ENCODE measurements at places on chromosomes 16 and 17.

DNA sequence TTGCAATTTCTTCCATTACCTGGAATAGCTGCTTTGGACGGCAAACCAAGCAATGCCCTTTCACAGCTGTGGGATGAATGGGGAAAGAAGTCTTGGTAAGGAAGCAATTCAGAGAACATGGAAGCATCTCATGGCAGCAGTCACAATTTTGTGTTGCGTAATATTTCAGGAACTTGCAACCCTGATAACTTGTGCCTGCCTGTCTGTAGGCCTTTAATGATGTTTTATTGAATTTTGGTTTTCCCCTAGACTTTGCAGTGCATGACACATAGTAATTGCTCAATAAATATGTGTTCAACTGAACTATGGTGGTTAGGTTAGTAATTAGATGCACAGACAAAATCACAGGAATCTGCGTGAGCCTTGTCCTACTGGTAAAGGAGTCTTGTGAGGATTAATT is 439.5 kb downstream of the WWOX start:
- no peaks in the 10 kb centered on the region for H3K27me3 ChIP-seq
- H3K36me3 ChIP-seq = no peaks in the 10 kb centered on the region
- no peak for DNase-seq
- no peak overlapping the region for H3K27ac ChIP-seq
- no peaks in the 10 kb centered on the region for H3K4me1 ChIP-seq

- H3K36me3 ChIP-seq = no peaks in the 10 kb centered on the region
- H3K27ac ChIP-seq = no peak overlapping the region
- H3K4me3 ChIP-seq = no peak overlapping the region
- no peaks in the 10 kb centered on the region for H3K27me3 ChIP-seq
Observed at GRCh38 chr17:8700546-8700945, 44.1 kb downstream of the CCDC42 start.

- no peak for DNase-seq
- H3K4me1 ChIP-seq = no peaks in the 10 kb centered on the region
- H3K27ac ChIP-seq = no peak overlapping the region
- peaks cover 5% of the 10 kb centered on the region for H3K36me3 ChIP-seq
- no peak overlapping the region for H3K4me3 ChIP-seq
- no peaks in the 10 kb centered on the region for H3K27me3 ChIP-seq
Observed at GRCh38 chr17:75901727-75902126, 3.0 kb downstream of the MRPL38 start.

DNA sequence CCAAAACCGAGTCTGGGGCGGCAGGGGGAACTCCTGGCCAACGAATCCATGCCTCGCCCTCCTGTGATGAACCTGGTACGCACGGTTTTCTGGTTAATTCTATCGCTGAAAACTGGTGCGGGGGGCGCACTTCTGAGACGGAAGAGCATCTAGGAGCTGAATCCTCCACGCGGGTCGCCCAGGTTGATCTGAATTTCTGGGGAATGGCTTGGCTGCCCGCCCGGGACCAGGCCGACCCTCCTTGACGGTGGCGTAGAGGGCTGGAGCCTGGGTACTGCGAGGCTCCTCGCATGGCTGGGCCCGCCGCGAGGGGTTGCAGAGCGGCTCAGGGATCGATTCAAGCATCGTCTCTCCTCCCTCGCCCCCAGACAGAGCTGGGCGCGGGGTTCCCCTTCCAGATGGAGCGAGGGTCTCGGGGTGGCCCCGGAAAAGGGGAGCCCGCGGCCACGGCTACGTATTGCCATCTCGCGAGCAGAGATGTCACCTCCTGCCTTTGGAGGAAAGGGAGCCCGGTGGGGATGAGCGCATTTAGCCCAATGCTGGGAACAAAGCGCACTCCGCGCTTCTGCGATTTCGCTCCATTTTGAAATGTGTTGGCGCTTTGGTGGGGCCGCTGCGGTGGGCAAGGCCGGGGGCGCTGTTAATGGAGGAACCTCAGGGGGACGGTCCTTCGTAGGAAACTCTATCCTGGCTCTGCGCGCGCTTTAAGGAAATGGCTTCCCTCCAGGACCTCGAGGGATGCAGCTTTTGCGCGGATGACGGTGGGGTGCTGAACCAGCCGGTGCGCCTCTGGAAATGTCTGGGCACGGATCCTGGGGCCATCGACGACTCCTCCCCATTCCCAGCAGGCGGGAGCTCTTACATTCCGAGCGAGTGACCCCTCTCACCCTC is 2.7 kb downstream of the MAPT start:
- H3K4me1 ChIP-seq = peaks cover 19% of the 10 kb centered on the region
- peaks cover 40% of the 10 kb centered on the region for H3K27me3 ChIP-seq
- no peak overlapping the region for H3K4me3 ChIP-seq
- H3K36me3 ChIP-seq = no peaks in the 10 kb centered on the region
- H3K27ac ChIP-seq = no peak overlapping the region

DNA sequence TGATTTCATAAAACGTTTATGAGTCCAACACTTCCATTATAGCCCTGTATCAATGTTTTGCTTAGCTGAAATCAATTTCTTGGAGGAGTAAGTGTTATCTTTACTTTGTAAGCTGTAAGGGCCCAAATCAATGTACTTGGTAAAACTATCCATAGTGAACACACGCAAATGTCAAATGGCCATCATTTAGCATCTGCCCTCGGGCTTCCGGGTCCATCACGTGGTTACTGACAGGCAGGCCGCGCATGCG is 687 bp upstream of the NARF start:
- H3K4me1 ChIP-seq = no peaks in the 10 kb centered on the region
- peak overlapping the region; percentile 100 for H3K27ac ChIP-seq
- DNase-seq = no peak

DNA sequence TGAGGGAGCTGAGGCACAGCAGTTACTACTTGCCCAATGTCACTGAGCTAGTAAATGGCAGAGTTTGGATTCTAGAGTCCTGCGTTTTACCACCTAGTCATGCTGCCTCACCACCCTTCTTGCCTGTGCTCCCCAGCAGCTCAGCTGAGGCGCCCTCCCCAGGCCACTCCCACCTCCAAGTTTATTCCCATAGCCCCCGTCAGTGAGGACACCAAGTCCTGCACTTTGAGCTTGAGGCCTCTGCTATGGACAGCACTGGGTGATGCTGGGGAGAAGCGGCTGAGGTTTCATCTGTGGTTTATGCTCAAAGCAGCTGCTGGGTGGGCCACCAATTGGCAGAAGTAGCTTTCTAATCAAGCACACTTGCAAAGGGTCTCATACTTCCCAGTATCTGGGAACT is 36.7 kb downstream of the TMEM238L start:
- H3K27ac ChIP-seq = no peak overlapping the region
- no peaks in the 10 kb centered on the region for H3K4me1 ChIP-seq
- no peak overlapping the region for H3K4me3 ChIP-seq
- no peaks in the 10 kb centered on the region for H3K27me3 ChIP-seq

GRCh38 chr16:74774223-74775139 is at the start of gene FA2H:
Gene FA2H, minus strand, starts transcription at chr16:74774820. Its CDS starts 65 bp downstream, at chr16:74774755.
- H3K4me1 ChIP-seq = no peaks in the 10 kb centered on the region
- no peaks in the 10 kb centered on the region for H3K36me3 ChIP-seq

GRCh38 chr16:75452464-75453190 is 11.9 kb downstream of the TMEM170A start:
- H3K4me3 ChIP-seq = no peak overlapping the region
- DNase-seq = no peak
- no peaks in the 10 kb centered on the region for H3K27me3 ChIP-seq
- H3K27ac ChIP-seq = no peak overlapping the region
- no peaks in the 10 kb centered on the region for H3K4me1 ChIP-seq

DNA sequence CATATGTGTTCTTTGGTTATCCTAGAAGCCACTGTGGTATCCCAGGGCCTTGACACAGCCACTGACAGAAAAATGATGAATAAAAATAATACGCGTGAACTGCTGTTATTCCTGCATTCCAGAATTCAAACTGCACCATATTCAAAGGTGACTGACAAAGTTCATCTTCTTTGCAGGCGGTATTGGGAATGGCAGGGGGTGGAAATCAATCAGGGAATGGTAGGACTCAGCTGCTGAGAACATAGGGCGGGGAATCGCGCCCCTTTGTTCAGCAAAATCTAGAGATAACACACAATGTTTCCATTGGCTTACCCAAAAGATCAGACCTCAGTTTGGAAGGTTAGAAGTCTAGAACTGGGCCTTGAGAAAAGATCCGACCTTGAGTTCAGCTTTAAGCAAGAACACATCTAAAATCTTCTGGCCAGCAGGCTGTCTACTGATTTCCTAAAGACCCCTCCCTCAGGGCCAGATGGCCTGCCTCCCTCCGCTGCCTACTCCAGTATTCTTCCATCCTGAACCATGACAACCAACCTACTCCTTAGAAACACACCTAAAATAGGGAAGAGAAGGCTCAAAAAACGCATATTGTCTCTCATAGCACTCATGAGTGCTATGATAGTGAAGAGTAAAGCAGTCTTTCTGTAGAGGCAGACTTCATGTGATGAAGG is 34.1 kb downstream of the CDK5R1 start:
- H3K4me3 ChIP-seq = no peak overlapping the region
- no peaks in the 10 kb centered on the region for H3K27me3 ChIP-seq
- DNase-seq = no peak

DNA sequence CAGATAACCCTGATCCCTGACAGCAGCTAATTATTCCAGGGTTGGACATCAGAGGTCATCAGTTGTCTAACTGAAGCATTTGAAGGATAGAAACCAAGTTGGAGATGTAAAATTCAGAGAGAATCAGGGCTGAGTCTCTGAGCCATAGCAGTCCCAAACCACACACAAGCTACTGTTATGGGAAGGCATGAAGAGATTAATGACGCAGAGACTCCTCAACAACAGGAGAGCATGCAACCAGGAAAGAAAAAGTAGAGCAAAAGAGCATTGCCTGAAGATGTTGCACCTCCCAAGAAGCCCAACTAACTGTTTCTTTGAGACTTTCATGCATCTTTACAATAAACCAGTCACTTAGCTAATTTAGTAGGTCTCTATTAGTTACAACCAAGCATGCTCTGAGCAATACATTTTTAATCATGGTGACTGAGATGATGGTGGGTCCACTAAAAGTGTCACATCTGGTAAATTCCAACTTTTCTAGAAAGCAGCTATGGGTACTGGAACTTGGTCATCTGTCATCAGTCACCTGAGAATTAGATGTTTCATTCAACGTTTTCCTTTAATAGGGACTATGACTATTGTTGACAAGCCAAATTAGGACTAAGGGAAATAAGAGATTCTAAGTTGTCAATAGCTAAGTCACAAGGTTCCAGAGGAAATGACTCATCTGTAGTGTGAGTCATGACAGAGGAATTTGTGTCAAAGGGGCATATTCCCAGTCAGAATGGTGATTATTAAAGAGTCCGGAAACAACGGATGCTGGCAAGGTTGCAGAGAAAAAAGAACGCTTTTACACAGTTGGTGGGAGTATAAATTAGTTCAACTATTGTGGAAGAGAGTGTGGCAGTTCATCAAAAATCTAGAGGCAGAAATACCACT is 239.8 kb downstream of the CHD9NB start:
- H3K27ac ChIP-seq = no peak overlapping the region
- no peaks in the 10 kb centered on the region for H3K27me3 ChIP-seq
- no peak for DNase-seq
- no peaks in the 10 kb centered on the region for H3K36me3 ChIP-seq

DNA sequence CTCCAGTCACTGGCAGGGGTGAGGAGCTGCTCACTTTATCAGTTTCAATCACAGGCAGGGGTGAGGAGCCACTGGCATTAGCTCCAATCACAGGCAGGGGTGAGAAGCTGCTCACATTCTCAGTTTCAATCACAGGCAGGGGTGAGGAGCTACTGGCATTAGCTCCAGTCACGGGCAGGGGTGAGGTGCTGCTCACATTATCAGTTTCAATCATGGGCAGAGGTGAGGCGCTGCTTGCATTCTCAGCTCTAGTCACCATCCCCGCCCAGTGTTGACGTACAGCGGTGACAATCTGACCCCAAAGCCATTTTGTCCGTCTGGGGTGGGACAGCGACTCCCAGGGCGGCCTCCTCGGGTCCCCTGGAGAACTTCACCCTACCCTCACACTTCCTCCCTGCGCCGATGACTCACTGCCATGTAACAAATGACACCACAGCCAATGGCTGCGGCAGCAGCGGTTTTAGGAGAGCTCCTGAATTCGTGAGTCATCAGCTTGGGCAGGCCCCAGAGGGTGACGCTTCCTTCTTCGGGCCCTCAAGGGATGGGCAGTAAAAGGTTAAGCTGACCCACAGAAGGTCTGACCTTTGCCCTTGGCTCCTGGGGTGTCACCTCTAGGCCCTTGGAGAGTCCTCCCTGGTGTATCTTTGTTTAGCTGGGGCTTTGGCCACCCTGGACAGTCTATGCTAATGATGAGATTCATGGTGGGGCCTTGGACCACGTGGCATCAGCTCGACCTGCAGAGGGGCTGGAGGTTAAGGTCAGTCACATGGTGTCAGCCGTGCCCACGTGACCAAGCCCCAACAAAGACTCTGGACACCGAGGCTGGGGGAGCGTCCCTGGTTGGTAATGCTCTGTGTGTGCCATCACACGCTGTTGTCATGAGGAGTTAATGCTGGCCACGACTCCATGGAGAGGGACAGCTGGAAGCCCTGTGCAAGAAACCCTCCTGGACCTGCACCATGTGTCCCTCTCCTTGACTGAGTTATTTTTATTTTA is 171.7 kb downstream of the C16orf95 start:
- H3K4me3 ChIP-seq = no peak overlapping the region
- no peaks in the 10 kb centered on the region for H3K36me3 ChIP-seq
- H3K4me1 ChIP-seq = no peaks in the 10 kb centered on the region
- H3K27me3 ChIP-seq = no peaks in the 10 kb centered on the region
- DNase-seq = no peak
- H3K27ac ChIP-seq = no peak overlapping the region

GRCh38 chr16:65481956-65482355 is 360.1 kb upstream of the CDH11 start:
- H3K27ac ChIP-seq = no peak overlapping the region
- H3K36me3 ChIP-seq = no peaks in the 10 kb centered on the region
- no peak for DNase-seq
- no peaks in the 10 kb centered on the region for H3K27me3 ChIP-seq

GRCh38 chr17:70053241-70054234 is 21.5 kb upstream of the KCNJ16 start:
- H3K27ac ChIP-seq = peak overlapping the region; percentile 85
- H3K27me3 ChIP-seq = no peaks in the 10 kb centered on the region
- H3K36me3 ChIP-seq = no peaks in the 10 kb centered on the region
- H3K4me1 ChIP-seq = no peaks in the 10 kb centered on the region
- no peak for DNase-seq

- H3K36me3 ChIP-seq = no peaks in the 10 kb centered on the region
- no peaks in the 10 kb centered on the region for H3K27me3 ChIP-seq
- peaks cover 15% of the 10 kb centered on the region for H3K4me1 ChIP-seq
- peak; percentile 29 for DNase-seq
- H3K27ac ChIP-seq = no peak overlapping the region
Observed at GRCh38 chr16:89860747-89861304, 12.6 kb upstream of the TCF25 start.

- H3K27ac ChIP-seq = peak overlapping the region; percentile 93
- H3K4me3 ChIP-seq = no peak overlapping the region
- peaks cover 62% of the 10 kb centered on the region for H3K4me1 ChIP-seq
- H3K27me3 ChIP-seq = no peaks in the 10 kb centered on the region
- no peaks in the 10 kb centered on the region for H3K36me3 ChIP-seq
Observed at GRCh38 chr17:73337330-73337710, 25.5 kb upstream of the CDC42EP4 start.

GRCh38 chr17:75133001-75133400 is 1.5 kb upstream of the NT5C start:
- no peak overlapping the region for H3K4me3 ChIP-seq
- peaks cover 19% of the 10 kb centered on the region for H3K4me1 ChIP-seq
- H3K36me3 ChIP-seq = no peaks in the 10 kb centered on the region
- H3K27me3 ChIP-seq = no peaks in the 10 kb centered on the region
- no peak overlapping the region for H3K27ac ChIP-seq
